ENCODE measurements at places on chromosomes 11 and 22.

GRCh38 chr22:40507491-40507890, 129.0 kb downstream of the MRTFA start:
- DNase-seq = no peak

- no peak for DNase-seq
Measured at GRCh38 chr11:134069426-134070341, 812 bp downstream of the JAM3 start.

GRCh38 chr11:80627364-80627763, 1186.5 kb upstream of the TENM4 start:
- no peak for DNase-seq

DNA sequence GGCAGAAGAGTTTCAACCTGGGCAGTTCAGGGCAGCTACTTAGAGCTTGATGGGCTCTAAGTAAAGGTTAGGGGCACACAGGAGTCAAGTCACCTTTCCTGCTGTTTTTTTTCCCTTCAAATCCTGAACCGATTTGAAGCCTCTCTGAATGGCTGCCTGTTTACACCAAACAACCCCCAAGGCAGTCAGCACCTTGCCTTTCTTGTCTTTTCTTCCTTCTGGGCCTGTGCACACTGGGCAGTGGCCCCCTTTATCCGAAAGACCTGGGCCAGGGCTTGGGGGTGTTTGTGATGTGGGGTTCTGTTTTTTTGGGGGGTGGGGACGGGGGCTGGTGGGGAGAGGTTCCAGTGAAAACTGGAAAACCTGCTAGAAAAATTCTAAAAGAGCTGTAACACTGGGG, 4.3 kb downstream of the RSPH14 start:
- no peak for DNase-seq
